ENCODE measurements at places on chromosomes 1 and 21.

GRCh38 chr21:26177746-26178426 lies 7.3 kb upstream of the APP start:
- no peak for DNase-seq

DNA sequence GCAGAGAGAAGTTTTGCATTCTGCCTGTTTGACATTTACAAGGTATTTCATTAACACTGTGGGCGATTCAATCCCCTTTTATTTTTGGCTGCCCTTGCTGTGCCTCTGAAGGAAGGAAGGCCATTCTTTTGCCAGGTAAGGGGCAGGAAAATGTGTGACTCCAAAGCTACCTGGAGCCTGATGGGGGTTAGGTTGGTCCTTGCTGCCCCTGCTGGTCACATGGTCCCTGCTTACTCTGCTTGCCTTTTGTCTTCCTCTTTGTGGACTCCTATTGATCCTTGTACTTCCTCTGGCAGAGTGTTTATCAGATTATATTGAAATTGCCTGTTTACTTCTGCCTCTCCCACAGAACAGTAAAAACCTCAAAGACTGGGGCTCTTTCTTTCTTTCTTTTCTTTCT lies 65.7 kb downstream of the ST6GALNAC3 start:
- DNase-seq, result no peak

DNA sequence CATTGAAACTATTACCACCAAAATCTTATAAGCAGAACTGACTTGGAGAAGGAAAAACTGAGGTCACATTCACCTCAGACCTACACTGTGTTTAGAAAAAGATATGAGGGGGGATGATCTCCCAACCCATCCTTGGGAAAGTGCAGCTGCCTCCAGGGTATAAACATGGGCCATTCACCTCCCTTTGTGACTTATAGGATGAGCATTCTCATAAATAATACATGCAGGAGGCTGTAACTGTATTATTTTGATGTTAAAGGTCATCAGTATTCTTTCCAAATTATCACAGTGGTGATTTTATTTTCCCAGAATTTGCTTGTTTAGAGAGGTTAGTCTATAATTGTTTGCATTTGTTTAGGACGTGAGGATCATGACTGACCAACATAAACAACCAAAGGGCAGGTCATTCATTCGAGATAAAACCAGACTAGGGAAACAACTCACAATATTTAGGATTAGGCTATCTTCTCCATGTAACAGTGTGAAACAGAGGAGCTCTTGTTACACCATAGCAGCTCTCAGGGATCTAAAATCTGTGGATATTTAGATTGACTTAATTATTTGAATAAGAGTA lies 109.2 kb upstream of the NR5A2 start:
- no peak for DNase-seq

- no peak for DNase-seq
Observed at GRCh38 chr1:21308847-21309652, 18.8 kb upstream of the ECE1 start.

- no peak for DNase-seq
Observed at GRCh38 chr1:26218906-26219494, 15.0 kb upstream of the CEP85 start.

GRCh38 chr1:192697771-192698170 lies 61.8 kb downstream of the RGS13 start:
- DNase-seq, result no peak

GRCh38 chr1:225253173-225253572 lies 174.7 kb downstream of the LBR start:
- no peak for DNase-seq

DNA sequence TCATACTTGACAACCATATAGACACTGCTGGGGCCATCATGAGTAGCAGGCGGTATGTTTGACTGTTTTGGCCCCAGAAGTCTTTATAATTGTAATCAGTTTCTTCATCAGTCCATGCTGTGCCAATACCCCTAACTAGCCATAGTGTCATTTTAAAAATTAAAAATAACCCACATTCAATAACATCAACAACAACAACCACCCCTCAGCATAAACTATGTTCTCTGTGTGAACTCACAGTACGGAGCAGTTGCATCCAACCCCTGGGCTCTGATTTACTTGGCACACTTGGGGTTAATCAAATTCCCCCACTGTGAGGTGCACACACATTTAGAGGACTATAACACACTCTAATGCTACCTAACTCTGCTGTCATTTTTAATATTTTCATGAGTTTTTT lies 553.7 kb downstream of the USP25 start:
- DNase-seq, result no peak

DNA sequence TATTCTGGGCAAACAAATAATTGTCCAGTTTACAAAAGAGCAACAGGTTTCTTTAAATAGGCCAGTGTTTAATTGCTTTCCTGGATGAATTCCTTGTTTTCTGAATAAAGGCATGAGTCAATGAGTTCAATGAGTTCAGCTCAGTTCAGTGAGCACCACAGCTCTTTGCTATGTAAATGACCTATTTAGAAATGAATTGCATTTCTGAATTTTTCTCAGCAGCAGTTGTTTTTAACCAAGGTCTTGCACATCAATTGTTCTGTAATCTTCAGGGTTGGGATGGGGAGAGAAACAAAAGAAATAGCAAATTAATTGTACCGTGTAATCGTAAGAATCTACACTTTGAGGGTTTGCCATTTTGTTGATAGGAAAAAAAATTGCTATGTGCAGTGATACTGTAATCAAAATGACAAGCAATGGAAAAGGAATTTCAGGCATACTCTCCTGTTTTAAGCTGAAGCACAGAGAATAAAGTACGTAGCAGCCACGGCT lies 45.7 kb downstream of the MIS18A start:
- DNase-seq, result no peak

DNA sequence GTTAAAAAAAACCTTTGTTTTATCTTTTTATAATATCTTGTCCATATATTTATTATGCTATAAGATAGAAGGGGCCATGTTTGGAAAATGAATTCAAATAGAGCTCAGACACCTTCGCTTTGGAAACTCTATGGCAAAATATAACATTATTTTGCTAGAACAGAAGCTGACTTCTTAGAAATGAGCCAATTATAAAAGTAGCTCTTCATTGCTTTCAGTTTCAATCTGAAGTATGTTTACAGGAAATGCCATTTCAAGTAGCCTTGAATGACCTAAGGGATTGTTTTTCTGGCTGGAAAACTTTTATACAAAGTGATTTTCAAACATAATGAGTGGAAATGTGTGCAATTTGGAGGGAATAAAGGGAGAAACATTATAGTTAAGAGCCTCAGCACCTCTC lies 37.8 kb upstream of the GBP5 start:
- no peak for DNase-seq

DNA sequence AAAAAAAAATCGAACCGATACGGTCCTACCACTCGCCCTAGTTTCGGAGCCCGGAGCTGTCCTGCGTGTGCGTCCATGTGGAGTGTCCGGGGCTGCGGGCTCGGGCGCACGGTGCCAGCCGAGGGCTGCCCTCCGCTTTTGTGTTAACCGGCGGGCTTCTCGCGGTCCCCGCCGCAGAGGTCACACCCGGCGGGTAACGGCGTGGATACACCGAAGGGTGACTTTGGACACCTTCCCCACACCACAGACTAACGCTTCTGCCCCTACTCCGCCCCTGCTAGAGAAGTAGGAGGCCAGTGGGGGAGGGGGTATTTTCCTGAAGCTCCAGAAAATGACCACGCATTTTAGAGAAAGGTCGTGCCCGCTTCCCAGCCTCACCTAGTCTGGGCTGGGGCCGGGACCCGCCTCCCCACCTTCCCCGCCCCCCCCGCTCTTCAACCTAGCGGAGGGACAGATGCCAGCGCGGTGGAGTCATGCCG lies 609 bp upstream of the ATF3 start:
- DNase-seq, result no peak

GRCh38 chr1:176959191-176959820 lies 205.2 kb downstream of the ASTN1 start:
- DNase-seq, result no peak

DNA sequence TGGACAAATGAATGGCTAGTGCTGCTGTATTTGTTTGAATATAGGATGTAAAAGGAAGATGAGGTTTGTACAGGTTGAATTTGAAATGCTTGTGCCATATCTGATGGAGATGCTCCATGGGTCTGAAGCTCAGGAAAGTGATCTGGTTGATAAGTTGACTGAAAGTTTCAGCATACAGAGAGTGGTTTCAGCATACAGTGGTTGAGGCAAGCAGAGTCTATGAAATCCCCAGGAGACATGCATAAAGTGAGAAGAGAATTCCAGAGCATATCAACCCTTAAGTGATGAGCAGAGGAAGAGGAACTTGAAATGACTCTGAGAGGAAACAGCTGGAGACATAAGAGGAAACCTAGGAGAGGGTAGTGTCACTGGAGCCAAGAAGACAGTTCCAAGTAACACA lies 21.7 kb downstream of the TCHHL1 start:
- DNase-seq, result no peak

DNA sequence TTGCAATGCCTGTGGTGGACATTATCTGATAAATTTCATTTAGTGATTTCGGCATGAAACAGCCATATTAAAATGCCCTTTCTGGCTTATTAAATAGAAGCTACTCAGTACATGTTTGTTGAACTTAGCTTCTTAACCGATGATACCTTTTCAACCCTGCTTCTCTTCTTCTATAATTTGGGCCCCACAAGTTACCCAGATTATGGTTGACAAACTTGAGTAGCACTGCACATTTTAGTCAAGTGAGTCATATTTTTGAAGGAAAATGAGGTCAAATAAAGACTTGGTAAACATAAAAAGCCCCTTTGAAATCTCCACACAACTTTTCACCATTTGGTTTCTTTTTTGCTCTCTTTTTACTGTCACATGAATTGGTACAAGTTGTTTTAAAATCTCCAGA lies 33.8 kb downstream of the GIPC2 start:
- DNase-seq, result no peak

- DNase-seq, result no peak
Observed at GRCh38 chr1:172482044-172482443, 38.2 kb upstream of the PIGC start.

DNA sequence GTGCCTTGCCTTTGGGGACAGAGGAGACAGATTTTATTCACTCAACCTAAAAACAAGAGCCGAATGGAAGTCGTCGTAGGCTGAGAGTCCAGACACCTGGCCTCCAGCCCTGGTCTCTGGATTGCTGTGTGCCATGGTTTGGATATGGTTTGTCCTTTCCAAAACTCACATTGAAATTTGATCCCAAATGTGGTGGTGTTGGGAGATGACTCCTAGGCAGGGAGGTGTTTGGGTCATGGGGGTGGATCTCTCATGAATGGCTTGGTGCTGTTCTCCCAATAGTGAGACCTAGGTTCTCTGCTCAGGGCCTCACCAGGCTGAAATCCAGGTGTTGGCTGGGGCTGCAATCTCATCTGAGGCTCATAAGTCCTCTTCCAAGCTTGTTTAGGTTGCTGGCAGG lies 75.5 kb downstream of the FOXD2 start:
- no peak for DNase-seq

GRCh38 chr1:188188317-188188716 lies 1359.6 kb downstream of the PLA2G4A start:
- no peak for DNase-seq

Measured in left hindlimb (tissue), 1 donor.